ENCODE measurements at places on chromosomes 6 and 20. TPM values are rescaled to one million over a fixed set of nuclear protein-coding genes. Genes with fewer than 3 reads are reported as not detected.

The SCRT2 gene
- not detected for total RNA-seq

- no peak for DNase-seq
Observed at GRCh38 chr6:124858564-124858963, 103.7 kb upstream of the RNF217 start.

DNA sequence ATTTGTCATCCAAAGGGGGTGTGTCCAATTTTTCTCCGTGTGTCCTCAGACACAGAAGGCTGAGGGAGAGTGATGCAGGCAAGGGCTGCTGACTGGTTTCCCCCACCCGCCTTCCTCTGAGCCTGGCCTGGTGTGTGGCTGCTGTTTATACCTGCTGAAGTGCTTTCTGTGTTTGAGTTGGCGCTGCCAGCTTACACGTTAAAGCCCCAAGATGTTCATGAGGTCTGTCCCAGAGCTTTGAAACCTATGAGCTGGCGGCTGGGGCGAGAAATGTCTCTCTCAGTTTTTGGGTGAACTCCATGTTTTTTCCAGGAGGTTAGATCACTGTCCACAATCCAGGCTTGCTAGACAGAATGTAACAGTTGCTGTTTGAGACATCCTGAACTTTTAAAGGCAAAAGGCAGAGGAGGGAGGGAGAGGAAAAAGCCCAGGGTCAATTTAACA is 69.0 kb upstream of the CCN2 start:
- peak; percentile 46 for DNase-seq

The GABRR2 gene
- total RNA-seq: 0.32 TPM

DNA sequence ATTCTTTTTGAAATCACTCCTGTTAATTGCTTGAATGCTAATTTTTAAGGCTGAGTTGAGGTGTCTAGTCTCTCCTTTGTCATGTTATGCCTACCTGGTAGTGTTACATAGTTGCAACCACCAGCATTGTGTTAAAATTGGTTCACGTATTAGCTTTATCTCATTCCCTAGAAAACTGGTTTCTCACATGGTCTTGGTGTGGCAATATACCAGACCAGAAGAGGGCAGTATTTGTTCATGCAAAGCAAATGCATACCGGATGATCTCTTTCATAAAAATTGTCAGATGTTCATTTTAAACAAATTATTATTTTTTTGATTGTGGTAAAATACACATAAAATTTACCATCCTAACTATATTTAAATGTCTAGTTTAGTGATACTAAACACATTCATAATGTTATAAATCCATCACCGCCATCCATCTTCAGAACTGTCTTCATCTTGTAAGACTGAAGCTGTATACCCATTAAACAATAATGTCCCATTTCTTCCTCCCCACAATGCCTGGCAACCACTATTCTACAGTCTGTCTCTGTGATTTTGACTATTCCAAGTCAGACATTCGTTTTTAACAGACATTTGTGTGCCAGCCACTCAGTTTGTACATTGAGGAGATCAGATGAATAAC is 92.8 kb downstream of the ATRN start:
- peak; percentile 63 for DNase-seq

The GTSF1L gene
- not detected for total RNA-seq

GRCh38 chr6:121205569-121205968 is 128.7 kb downstream of the TBC1D32 start:
- no peak for DNase-seq

DNA sequence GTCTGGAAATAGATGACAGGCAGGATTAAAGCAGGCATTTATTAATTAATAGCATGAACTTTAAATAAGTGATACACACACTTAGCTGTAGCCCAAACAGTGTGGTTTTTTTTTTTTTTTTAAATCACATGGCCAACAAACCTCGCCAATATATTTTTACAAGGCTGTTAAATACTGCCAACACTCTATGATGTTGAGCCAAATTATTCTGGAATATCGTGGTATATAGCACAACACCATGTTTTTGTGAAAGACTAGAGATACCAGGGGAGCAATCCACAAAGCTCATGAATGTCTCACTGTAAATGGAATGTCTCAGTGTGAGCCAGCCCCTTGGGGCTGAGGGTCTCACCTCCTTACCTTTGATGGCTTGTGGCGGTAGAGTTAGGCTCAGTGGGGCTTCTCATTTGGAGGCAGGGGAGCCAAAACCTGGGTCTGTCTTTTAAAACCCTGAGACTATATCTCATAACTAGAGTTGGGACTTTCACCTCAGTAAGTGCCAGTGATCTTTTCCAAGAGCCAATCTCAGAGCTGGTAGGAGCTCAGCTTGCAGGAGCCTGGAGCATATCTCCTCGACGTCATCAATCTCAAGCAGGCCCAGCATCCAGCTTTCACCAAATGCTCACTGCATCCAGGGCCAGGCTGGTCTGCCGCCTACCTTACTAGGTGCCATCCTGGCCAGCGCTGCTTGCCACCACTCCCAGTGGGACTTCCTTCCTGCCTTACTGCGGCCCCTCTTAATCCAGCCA is 78.5 kb upstream of the FAM184A start:
- DNase-seq: peak; percentile 30

- DNase-seq: peak; percentile 24
Observed at GRCh38 chr20:51554538-51555165, 12.1 kb upstream of the NFATC2 start.

The ZNF831 gene
- total RNA-seq: not detected

DNA sequence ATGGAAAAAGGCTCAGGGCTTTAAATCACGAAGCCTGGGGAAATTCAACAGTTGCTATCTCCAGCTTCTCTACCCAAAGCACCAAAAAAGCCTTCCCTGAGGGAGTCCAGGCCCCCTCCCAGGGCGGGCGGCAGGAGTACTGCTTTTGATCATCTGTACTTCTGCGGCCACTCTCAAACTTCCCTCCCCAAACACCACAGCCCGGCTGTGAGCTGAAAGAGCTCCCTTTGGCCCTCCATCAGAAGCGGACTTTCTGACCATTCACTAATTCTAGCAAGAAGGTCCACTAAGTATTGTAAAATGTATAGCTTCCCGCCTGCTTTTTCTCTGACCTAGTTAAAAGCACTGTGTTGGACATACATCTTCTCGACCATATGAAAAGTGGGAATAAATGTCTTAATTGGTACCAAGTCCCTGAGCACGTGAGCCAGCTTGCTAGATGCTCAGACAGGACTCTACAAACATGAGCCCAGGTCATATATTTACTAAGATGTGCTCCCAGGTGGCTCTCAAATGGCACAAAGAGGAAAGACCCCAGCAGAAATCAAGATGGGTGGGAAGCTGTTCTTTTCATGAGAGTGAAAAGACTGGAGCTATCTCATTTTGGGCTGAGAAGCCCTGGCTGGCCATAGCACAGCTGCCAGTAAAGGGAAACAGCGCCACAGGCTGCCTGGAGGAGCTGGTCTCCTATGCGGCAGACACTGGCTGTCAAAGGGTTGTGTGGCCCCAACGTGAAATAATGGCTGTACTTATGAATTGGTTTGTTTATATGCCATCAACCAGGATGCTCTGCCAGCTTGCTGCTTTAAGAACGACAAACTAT is 58.6 kb downstream of the GFOD1 start:
- no peak for DNase-seq

DNA sequence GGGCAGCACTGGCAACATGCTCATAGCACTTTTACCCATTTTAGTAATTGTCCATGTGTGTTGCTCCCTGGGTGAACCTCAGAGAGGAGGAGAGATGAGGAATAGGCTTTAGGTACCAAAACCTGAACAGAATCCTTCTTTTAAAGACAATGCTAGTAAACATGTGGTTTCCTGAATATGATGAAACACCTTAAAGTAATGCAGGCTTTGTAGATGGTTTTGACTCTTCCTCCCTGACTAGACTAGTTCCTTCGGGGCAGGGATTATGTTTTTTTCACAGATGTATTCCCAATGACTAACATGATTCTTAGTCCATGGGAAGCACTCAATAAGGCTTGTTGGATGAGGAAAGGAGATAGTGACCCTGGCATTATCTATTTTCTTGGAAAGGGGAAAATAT is 367.6 kb upstream of the JAG1 start:
- DNase-seq: no peak

The FAM162B gene
- 3.9 TPM for total RNA-seq

GRCh38 chr6:142291512-142291911 is 10.3 kb upstream of the ADGRG6 start:
- DNase-seq: no peak

DNA sequence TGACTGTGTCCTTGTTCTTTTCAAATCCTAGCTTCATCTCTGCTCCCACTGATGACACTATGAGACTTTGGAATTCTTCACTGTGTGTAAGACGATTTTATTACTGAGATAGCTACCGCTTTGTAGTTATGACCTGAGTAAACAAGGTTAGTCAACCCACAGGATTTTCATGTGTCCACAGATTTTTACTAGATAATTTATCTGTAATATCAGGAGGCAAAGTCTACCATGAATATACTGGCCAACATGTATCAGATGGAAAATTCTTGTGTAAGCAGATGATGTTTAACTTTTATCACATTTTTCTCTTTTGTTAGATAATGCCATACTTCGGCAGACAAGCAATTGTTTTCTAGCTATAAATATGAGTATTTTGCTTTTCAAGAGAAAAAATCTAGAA is 119.8 kb downstream of the SGK1 start:
- peak; percentile 77 for DNase-seq

- no peak for DNase-seq
Observed at GRCh38 chr6:162053084-162053483, 674.5 kb downstream of the PRKN start.

DNA sequence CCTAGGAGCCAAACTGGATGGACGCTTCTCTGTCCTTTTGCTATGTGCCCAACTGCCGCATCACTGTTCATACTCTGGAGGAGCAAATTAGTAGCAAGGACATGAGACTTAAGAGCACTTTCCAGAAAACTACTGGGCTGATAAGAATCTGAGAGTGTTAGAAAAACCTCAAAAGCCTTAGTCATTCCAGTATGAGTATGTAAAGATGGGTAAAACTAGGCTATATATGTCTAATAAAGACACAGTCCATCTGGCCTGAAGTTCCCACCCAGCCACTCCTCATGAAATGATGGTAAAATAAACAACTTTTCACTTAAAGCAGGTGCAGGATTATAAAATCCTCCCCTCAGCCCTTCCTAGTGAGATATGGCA is 30.6 kb downstream of the SHLD1 start:
- DNase-seq: peak; percentile 95

The ERVFRD-1 gene
- total RNA-seq: not detected

- peak; percentile 23 for DNase-seq
Observed at GRCh38 chr20:5402903-5403531, 86.3 kb upstream of the PROKR2 start.

DNA sequence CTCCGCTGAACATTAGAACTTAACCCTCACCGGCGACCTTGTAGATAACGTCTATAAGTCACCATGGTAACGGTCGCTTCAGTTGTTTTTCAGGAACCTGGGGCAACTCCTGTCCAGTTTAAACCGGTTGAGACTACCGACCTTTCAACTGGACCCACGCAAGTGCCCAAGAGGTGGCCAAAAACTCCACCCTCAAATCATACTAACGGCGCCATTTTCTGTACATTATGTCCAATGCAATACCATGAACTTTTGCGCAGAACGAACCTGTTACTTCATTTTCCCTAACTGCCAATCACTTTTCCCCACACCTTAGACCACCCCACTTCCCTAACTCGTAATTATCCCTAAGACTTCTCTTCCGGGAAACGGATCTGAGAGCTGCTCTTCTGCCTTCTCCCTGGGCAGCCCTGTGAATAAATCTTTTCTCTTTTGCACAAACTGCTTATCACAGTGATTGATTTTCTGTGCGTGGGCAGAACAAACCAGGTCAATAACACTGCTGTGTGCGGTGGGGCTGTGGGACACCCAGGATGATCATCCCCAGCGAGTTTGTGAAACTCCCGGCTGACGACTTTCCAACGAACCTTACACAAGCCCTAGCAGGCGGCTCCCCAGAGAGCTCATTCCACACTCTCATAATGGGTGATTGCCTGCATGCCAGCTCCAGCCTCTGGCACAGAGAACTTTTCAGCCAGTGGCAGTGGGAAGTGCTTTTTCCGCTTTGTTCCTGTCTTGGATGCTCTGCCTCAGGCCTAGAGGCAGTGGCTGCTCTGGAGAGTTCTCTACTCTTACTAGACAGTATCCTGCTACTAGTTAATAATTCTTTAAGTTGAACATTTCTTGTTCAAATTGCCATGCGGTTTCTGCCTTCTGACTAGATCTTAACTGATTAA is 28.6 kb downstream of the GPX5 start:
- DNase-seq: no peak

DNA sequence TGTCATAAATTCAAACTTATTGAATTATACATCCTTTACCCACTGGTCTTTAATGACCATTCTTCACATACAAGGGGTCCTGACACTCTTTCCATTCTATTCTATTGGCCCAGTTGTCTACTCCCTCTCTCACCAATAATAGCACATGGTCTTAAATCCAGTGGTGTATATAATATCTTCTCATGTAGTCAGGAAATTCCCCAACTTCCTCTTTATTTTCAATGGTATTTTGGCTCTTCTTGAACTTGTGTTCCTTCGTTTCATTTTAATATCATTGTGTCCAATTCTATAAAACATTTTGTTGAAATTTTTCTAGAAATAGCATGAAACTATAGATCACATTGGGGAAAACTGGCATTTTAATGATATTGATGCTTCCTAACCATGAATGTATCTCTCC is 36.8 kb downstream of the PSMB9 start:
- no peak for DNase-seq

- no peak for DNase-seq
Observed at GRCh38 chr6:28401172-28401571, 1.6 kb upstream of the ZSCAN12 start.

- no peak for DNase-seq
Observed at GRCh38 chr6:150202404-150202803, 59.6 kb downstream of the PPP1R14C start.

The RIMS4 gene
- under 0.01 TPM for total RNA-seq

DNA sequence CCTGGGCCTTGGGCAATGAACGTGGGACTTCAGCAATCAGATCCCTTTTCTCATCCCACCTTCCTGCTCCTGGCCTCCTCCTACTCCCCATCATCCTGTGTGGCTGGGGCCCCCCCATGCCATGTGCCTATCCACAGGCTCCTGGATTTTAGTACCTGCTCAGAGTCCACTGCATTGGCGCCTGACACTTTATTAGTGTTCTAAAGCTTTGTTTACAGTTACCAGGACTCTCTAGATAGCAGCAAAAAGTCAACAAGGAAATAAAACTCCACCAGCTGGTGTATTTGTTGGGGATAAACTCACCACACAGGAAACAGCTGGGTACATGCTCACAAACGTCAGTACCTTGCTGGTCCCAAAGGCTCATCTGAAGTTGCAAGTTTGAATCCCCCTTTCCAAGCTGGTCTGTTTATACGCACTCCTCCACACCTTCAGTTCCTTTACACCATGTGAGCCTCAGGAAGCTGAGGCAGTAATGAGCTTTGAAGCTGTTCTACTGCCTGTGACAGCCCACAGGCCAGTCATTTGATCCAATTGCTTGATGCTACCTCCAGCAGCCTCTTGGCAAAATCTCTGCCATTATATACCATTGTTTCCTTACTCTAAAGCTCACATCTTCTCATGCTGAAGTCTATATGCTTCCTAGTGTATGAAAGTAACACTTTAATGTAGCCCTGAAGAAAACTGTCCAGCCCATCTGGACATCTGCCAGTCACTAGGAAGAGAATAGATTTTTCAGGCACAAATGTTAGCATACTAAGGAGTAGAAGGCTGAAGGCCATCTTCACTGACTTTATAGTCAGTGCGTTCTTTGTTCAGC is 76.6 kb downstream of the ANKEF1 start:
- peak; percentile 61 for DNase-seq

All from fibroblast of villous mesenchyme (primary cell).